ENCODE measurements at places on chromosomes 1 and 21. TPM values are rescaled to one million over a fixed set of nuclear protein-coding genes. Genes with fewer than 3 reads are reported as not detected.

The LZIC gene
- total RNA-seq: 39.9 TPM

The ANKRD65 gene
- total RNA-seq: 1.9 TPM

DNA sequence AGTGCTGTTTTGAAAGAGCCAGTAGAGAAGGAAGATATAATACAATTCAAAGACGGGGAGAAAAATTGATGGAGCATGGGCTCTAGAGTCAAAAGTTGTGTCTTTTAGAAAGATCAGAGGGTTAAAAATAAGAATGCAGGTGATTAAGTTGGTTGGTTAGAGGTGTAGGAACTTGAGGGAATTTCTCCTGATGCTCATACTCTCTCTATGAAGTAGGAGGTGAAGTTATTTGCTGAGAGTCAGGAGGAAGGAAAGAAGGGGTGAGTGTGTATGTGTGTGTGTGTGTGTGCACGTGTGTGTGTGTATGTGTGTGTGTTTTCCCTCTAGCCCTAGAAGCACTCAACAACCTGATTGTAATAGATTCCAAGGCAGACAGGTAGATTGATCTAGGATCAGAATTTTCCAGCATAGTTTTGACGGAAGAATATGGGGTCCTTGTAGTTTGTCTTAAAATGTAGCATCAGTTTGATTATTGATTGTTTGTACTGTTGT is 88.3 kb upstream of the MACF1 start:
- DNase-seq: no peak

The MFSD2A gene
- total RNA-seq: 29.6 TPM

GRCh38 chr1:215273838-215274516 is 191.4 kb downstream of the KCNK2 start:
- DNase-seq: no peak

The ACTL8 gene
- total RNA-seq: 1.0 TPM

The OLIG1 gene
- total RNA-seq: not detected

GRCh38 chr1:172390683-172391551 is 29.6 kb upstream of the C1orf105 start:
- peak; percentile 46 for DNase-seq

The FCGR3B gene
- total RNA-seq: 1.7 TPM

GRCh38 chr1:85339089-85339488 is 62.7 kb upstream of the BCL10 start:
- DNase-seq: no peak

GRCh38 chr1:2415801-2416208 is 3.4 kb upstream of the PEX10 start:
- DNase-seq: peak; percentile 89

GRCh38 chr1:116270316-116271057 is 102.6 kb upstream of the ATP1A1 start:
- no peak for DNase-seq

The ANGPTL7 gene
- total RNA-seq: not detected

The COL16A1 gene
- total RNA-seq: 62.9 TPM

DNA sequence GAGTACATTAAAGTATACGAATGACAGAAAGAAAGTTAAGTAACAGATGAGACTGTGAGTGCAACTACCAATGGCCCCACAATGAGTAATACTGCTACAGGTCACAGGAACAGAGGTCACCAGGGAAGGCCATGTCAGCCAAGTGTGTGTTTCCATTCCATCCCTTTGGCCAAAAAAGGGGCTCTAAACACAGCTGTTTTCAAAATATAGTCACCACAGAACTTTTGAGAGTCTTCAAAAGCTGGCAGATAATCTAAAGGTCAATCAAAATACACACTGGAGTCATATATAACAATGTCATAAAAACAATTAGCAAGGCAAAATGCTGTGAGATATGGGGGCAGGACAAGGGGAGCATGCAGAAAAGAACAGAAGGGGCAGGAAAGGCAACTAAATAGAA is 10.2 kb downstream of the USP24 start:
- DNase-seq: no peak

The PRELP gene
- 5.5 TPM for total RNA-seq

The RBP7 gene
- total RNA-seq: 0.69 TPM

GRCh38 chr1:93369734-93370133 is 24.0 kb downstream of the DR1 start:
- DNase-seq: no peak

- DNase-seq: peak; percentile 31
Measured at GRCh38 chr1:228079601-228080263, 2.8 kb upstream of the ARF1 start.

- no peak for DNase-seq
Measured at GRCh38 chr1:185111873-185112272, 44.9 kb downstream of the TRMT1L start.

DNA sequence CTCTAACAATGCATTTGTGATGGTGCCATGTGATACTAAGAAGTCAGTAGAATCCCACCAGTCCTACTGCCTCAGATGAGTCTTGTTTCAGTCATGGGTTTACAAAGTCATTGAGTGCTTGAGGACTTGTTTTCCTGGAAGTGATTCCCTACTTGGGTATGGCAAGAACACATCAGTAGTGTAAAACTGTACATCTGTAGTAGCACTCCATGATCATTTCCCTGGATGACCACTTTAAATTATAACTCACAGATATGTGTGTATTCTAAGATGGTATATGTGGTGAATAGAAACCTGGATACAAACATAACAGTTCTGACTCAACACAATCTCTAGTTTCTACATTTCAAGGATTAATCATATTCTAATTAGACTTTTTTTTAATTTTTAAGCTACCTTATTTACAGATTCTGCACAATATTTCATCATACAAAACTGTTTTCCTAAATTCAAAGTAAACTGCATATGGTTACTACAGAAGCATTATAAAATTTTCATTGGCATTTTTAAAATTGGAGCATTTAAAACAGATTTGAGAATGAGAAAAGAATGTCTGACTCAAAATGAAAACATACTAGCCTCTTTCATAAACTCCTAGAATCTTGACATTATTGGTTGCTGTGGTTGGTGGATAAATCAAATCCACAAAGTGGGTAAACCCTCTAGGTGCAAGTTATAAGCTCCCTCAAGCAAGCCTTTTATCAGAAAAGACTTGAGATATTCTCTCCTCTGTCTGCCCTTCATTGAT is 6.8 kb upstream of the PSMG1 start:
- no peak for DNase-seq

DNA sequence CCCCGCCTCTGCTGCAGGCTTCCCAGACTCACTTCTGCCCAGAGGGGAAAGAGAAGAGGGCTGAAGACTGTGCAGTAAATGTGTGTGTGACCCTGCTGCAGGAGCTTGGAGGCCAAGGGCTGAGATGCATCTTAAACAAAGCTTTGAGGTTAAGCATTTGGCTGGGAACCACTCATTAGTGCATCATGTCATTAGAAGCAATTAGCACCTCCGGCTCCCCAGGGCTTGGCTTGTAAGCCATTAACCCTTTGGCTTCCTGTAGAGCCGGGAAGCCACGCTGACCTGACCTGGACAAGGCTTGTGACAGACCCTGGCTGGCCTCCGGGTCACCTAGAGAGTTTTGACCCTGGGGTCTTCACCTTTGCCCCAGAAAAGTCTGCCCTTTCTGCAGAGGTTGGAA is 77.0 kb downstream of the CSMD2 start:
- DNase-seq: no peak

The PCAT6 gene
- total RNA-seq: 1.0 TPM

The DENND2D gene
- total RNA-seq: 63.3 TPM

GRCh38 chr21:15309721-15310120 is 244.9 kb upstream of the NRIP1 start:
- no peak for DNase-seq

DNA sequence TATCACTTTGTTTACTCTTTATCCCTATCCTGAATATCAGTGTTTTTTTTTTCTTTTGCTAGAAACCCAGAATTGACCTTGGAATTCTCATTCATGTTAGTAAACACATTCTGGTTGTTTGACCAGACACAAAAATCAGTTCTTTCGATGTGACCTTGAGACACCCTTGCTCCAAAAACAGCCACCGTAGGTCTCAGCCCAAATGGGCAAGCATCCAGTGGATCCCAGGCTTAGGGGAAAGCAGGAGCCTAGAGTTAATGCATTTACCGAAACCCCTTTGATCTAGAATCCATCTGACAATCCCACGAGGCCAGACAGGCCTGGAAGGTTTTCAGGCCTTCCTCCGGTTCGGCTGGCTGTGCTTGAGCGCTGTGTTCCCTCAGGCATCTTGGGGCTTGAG is 47.6 kb downstream of the IRF2BP2 start:
- no peak for DNase-seq

GRCh38 chr1:76129731-76130130 is 55.2 kb downstream of the ST6GALNAC3 start:
- DNase-seq: no peak

The TPTE gene
- total RNA-seq: not detected

- DNase-seq: no peak
Measured at GRCh38 chr1:24109686-24110475, 2.1 kb downstream of the MYOM3 start.

DNA sequence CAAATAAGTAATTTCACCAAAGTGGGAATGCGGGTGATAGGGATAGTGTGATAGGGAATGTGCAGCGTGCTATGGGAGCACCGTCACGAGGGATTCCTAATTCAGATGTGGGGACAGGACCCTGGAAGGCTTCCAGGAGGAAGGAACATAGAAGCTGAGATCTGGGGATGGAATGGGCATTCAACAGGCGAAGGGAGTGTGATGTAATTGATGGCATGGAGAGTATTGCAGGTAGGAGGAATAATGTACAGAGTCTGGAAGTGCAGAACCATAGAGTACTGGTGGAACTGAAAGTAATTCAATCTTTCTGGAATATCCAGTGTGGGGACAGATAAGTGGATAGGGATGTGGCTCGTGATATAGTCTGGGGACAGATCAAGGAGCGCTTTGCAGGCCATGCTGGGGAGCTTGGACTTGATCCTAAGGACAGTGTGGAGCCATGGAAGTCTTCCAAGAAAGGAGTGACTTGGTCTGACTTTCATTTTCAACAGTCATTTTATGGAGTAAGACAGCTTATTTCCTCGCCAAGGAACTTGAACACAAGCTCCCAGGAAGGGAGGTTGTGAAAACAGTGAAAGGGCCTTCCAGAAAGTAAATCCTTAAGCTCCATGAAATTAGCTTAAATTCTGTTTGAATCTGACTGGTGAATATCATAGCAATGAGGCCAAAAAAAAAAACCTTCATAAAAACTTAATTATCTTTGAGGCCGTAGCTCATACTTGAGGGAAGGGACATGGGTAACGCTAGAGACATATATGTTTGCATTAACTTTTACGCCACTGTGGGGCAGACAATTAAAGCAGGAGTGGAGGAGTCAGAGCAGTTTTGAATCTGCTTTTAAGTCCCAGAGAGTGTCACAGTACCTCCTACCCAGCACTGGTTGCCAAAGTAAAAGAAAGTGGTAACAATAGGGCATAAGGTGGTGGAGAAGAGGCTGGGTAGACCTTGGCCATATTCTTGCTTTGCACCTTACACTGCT is 55.8 kb downstream of the ROR1 start:
- DNase-seq: no peak

GRCh38 chr1:67429528-67430357 is 459 bp downstream of the SERBP1 start:
- DNase-seq: peak; percentile 38

Data from mucosa of descending colon (tissue), 3 donors.